ENCODE measurements at places on chromosomes 12 and 14.
A peak's percentile ranks its signal among the peaks of the same experiment; 100 is the strongest.

- peak; percentile 21 for DNase-seq
Measured at GRCh38 chr12:94795520-94795919, 145.2 kb upstream of the TMCC3 start.

- DNase-seq = no peak
Measured at GRCh38 chr12:49689237-49689636, 18.0 kb downstream of the FMNL3 start.

DNA sequence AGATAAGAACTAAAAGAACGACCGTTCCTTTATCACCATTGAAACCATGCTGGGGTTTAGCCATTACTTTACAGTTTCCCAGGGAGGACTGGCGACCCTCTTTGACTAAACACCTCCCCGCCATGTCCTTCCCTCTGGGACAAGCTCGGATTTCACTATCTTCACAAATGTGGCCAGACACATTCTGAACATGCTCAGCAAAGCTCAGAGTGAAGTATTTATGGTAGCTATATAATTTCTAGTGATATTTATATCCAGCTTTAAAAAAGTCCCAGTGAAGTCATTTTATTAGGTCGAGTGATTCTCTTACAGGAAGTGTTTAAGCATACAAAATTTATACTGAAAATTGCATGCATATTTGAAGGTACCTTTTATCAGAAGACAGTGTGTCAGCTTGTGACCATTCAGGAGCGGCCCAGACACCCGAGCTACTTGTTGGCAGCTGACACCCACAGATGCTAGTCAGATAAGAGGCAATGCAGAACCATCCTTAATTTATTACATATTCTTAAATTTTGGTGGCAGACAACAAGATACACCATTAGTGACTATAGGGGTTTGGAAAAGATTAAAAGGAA lies 36.8 kb downstream of the NIN start:
- DNase-seq = no peak

- no peak for DNase-seq
Measured at GRCh38 chr14:97846156-97846555, 1049.0 kb downstream of the VRK1 start.

DNA sequence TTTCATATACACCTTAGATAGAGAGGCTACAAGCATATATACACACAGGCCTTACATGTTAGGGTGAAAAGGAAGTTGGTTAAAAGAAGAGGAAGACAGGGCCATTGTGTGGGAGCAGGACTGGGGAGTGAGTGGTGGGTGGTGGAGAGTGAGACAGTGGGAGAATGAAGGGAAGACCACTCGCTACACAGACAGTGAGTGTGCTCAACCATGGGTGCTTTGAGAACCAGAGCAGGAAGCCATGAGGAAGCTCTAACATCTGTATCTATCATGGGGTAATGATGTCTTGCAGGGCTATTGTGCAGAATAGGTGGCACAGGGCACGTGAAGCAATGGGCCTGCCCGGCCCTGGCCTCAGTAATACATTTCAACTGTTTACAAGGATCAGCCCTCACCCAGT lies 11.4 kb upstream of the KRT74 start:
- DNase-seq = no peak

DNA sequence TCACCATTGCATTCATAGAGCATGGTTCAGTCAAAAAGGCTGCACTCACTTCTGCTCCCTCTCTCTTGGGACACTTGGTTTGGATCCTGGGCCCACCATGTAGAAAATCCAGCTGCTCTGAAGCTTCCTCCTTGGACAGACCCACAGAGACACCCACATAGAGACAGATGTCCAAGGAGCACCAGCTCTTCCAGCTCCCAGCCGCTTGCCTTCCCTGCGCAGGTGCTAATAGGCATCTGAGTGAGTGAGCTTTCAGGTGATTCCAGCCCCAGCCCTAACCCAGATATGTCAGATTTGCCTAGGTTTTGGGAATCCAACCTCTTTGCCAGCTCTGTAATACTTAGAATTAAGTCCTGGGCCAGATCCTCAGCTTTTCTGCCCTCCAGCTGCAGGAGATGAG lies 38.6 kb downstream of the DLK1 start:
- DNase-seq = no peak

DNA sequence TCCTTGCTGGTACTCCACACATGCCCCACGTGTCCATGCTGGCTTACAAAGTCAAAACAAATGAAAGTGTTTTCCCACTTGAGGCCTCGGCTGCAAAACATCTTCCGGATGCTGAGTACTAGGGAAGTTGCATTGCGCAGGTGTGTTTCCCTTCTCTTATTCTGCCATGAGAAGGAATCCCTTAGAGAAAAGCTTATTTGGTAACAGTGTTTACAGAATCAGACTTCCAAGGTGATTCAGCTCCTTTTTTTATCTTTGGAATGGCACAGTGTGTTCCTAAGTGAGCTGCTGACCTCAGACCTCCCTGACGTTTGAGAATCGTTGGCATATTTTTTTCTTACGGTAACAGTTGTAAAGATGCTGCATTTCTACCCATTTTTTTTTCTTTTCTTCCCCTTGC lies 211.3 kb downstream of the ESR2 start:
- no peak for DNase-seq

GRCh38 chr12:85680881-85681280 lies 155.3 kb downstream of the RASSF9 start:
- DNase-seq = no peak

DNA sequence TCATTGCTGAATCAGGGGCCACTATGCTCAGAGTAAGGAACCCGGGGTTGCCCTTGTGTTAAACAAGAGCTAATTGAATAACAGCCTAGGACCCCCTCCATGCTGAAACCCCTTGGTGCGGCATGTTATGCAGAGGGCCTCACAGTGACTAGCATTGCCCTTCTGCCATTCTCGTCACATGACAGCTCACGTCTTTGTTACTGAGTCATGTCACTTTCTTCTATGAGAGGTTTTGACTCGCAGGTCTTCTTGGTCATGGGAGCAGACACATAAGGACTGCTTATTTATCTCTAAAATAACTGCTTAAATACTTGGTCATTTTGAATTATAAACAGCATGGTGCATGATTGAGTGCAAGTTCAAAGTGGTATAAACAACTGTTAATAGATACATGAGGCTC lies 24.9 kb downstream of the TCTN1 start:
- DNase-seq = no peak

GRCh38 chr12:105072888-105073488 lies 11.3 kb downstream of the ALDH1L2 start:
- no peak for DNase-seq
